ENCODE measurements at places on chromosomes 13 and 19. TPM values are rescaled to one million over a fixed set of nuclear protein-coding genes. Genes with fewer than 3 reads are reported as not detected.

Gene TMEM86B
- 9.0 TPM for total RNA-seq

GRCh38 chr19:4866595-4867424 lies 657 bp downstream of the PLIN3 start:
- peak; percentile 61 for DNase-seq

DNA sequence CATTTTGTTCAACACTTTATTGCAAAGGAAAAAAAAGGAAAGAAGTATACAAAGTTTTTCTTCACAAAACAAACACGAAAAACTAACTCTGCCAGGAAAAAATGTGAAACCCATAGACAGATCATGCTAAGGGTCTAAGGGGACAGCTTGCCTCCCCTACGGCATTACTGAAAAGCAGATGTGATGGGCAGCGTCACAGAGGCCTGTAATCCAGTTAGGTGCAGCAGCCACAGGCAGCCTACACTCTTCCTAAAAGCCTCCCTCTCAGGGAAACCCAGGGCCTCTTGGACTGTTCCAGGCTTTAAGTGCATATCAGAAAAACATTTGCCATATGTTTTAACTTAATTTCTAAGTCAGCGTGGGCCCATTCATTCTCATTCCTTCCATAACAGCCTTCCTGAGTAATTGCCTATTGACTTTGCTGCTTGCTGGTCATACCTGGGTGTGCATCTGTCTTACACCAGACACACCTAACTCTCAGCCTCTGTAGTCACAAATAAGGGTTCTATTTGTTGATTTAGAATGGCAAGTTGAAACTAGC lies 135.7 kb upstream of the SERP2 start:
- no peak for DNase-seq

- no peak for DNase-seq
Observed at GRCh38 chr19:13914777-13915176, 8.8 kb downstream of the CC2D1A start.

All from activated CD4-positive, alpha-beta T cell treated with anti-CD3 and anti-CD28 coated beads for 36 hours (primary cell).